Cortex of kidney (tissue), 1 donor: ENCODE measurements at places on chromosomes 5 and 9.

GRCh38 chr5:91983869-91984268 is 600.8 kb upstream of the ARRDC3 start:
- DNase-seq, result no peak

DNA sequence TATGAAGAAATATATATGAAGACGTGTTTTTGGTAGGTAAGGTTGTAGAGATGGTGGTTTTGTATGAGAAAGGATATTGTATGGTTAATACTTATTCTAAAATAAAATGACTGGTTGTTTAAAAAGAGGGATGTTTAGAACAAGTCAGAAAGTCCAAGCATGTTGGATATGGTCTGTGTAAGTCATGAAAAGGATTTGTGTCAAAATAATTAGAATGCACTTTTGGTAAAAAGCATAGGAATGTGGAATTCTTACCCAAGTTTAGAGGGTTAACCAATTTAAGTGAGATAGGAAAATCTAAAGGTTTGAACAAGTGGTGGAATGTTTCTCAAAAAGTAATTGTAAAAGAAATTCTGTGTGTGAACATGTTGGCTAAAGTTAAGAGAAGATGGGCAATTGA is 1556.5 kb upstream of the C9orf72 start:
- DNase-seq, result no peak

- no peak for DNase-seq
Measured at GRCh38 chr9:124399968-124400940, 15.0 kb downstream of the PSMB7 start.

- DNase-seq, result no peak
Measured at GRCh38 chr5:149037817-149038216, 25.0 kb downstream of the SH3TC2 start.

GRCh38 chr5:82922086-82922734 is 155.0 kb downstream of the TMEM167A start:
- DNase-seq, result no peak

- DNase-seq, result no peak
Measured at GRCh38 chr9:649128-650074, 192.1 kb upstream of the DMRT1 start.
